ENCODE measurements at places on chromosomes 4 and X.

- no peak for ATAC-seq
Measured at GRCh38 chrX:100748108-100748507, 16.2 kb upstream of the SYTL4 start.

DNA sequence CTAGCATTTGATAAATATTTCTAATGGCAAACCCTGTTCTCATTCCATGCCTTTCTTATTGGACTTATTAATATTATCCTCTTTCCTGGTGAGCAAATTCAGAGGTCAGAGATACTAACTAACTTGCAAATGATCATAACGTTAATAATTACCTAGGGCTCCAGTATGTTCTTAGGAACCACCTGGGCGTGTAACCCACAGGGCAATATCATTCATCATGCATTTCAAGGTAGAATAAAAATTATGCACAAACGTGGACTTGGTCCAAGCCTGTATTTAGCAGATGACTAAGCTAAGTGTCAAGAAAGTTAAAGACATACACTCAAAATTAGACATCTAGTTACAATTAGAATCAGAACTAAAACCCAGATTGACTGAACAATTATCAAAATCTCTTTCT is 850.1 kb downstream of the TRIML1 start:
- no peak for ATAC-seq

- ATAC-seq, result no peak
Measured at GRCh38 chr4:81399306-81400086, 72.2 kb downstream of the RASGEF1B start.

DNA sequence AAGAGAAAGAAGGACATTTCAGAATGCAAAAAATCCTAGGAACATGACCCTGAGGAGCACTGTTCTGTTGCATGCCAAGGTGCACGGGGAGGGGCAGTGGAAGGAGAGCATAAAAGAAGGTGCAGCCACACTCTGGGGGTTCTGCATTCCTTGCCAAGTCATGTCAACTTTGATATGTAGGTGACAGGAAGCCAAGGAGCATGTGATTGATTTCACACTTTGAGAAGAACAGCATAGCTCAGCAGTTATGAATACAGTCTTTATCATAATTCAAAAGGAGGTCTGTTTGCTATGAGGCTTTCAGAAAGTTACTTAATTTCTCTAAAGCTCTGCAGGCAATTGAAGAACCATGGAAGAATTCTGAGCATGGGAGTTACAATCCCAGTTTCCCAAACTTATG is 50.6 kb downstream of the SCFD2 start:
- no peak for ATAC-seq

- no peak for ATAC-seq
Measured at GRCh38 chr4:88969271-88969670, 87.7 kb downstream of the FAM13A start.

DNA sequence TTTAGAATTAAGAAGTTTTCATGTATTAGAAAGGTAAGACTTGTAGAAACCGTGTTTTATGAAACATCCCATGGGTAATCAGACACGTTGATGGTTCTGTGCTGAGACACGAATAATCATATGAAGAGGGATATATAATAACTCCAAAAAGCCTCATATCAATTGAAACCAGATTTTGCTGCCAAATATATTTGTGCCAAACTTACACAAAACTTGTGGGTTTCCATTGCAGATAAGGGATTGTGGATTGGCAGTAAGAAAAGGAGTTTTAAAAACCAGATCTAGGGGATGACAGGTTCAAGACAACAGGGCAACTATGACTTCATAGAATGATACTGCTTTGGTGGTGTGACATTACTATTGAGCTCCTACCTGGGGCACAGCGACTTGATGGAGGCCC is 616.1 kb downstream of the BCOR start:
- ATAC-seq, result no peak

GRCh38 chr4:8515316-8516060 is 64.7 kb upstream of the GPR78 start:
- no peak for ATAC-seq

- ATAC-seq, result no peak
Measured at GRCh38 chr4:52576326-52576725, 82.8 kb downstream of the USP46 start.

GRCh38 chr4:66059556-66059955 is 389.3 kb upstream of the EPHA5 start:
- ATAC-seq, result no peak

DNA sequence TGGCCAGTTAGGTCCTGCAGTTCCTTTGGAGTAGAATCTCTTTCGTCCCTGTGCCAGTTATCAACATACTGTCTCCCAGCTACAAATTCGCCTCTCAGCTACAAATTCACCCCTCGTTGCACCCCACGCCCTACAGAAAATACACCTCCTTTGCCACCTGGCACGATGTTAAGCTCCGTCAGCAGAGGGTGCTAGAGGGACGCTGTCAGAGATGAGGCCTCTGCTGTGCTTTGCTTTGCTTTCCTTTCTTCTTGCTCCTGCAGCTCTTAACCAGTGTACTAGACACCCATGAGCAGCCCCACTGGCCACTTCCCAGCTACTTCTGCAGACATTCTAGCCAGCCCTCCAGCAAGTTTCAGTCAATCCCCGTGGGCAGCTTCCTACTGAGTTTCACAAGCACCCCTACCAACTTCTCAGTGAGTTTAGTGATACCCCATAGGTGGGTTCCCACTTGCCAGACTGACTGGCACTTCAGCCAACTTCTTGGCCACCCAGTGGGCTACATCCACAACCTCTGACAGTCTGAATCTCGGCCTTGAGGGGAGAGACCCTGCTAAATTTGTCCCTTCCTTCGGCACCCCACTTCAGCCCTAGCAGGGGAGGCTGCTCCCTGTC is 21.8 kb downstream of the HAUS3 start:
- ATAC-seq, result peak; percentile 90

DNA sequence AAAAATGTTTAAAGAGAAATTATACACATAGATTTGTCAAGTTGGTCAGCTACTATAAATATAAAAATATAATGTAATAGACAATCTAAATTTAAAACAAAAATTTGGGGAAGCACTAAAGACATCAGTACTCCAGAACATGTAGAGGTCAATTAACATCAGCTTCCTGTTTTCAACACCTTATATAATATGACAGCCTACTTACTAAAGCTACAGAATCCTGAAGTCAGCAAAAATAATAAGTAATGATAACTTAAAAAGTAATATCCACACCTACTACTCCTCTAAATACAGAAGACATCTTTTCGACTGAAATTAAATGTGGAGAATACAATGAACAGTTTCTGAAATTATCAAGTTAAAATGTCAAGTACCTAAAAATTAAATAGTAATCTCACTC is 118.6 kb downstream of the LRBA start:
- no peak for ATAC-seq

GRCh38 chr4:87502580-87503238 is 26.5 kb downstream of the SPARCL1 start:
- ATAC-seq, result no peak

GRCh38 chrX:49174723-49175122 is 3.0 kb downstream of the PLP2 start:
- no peak for ATAC-seq

DNA sequence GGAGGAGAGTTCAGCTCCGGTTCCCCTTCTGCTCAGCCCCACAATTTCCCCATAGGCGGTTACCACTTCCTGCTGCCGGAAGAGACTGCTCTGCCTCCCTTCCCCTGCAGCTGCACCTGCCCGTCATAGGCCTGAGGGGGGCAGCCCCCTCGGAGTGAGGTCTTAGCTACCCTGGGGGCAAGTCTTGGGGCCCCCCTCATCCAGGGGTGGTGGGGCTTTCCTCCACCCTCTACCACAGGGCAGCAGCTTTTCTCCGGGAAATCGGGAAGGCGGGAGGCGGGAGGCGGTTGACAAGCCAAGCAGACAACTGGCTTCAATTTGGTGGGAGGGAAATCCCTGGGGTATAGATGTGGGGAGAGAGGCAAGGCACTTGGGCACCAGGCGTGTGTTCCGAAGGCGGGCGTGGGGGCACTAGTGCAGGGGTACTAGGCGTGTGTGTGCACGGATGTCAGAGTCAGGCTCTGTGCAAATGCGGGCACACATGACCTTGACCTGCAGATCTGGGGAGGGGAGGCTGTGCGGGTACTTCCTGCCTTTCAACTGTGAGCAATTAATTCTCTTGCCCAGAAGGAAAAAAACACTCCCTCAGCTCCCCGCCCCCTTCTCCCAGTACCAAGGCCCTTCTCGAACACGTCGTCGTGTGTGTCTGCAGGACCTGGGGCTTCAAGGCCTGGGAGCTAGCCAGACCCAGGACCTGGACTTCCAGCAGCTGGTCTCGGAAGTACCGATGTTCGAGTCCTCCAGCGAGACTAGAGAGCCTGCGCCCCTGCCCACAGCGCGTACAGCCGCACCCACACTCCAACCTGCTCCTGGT is 1.0 kb upstream of the ARHGAP4 start:
- peak; percentile 44 for ATAC-seq

- no peak for ATAC-seq
Measured at GRCh38 chrX:123013141-123013540, 170.9 kb upstream of the GRIA3 start.

DNA sequence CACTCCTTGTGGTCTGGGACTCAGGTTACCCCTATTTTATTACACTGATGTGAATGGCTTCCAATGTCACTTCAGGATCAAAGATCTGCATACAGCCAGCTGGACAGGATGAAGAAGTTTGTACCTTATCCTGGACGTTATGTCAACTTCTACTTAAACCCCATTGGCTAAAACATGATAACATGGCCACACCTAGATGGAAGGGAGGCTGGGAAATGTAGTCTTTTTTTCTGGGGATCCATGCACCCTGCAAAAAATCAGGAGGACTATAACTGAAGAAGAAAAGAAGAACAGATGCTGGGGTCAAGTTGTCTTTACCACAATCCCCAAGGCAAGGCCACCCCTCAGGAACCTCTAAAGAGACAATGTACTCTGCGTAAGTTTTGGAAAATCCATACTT is 459.2 kb downstream of the BCOR start:
- ATAC-seq, result no peak

- no peak for ATAC-seq
Measured at GRCh38 chr4:169305651-169306050, 34.9 kb upstream of the SH3RF1 start.
